ENCODE measurements at places on chromosomes 2 and 18.
A peak's percentile ranks its signal among the peaks of the same experiment; 100 is the strongest.

GRCh38 chr2:219562049-219563020 is 9.0 kb downstream of the OBSL1 start:
- no peak for DNase-seq

DNA sequence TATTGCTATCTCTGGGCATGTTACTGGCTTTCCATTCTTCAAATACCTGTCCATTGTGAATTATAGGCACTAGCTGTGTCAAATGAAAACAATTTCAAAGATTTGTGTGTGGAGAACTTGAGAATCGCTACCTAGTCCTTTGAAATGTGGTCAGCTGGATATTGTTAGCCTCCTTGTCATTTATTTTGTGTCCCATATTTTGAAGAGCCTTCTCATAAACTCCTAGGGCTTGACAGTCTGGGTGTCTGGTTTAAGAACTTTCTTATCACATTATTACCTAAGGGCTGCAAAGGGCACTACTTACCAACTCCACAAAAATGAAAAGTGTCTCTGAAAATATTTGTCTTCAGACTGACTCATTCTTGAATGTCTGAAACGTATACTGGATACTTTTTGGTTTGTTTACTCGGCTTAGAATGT is 50.2 kb downstream of the COL4A3 start:
- DNase-seq = no peak

DNA sequence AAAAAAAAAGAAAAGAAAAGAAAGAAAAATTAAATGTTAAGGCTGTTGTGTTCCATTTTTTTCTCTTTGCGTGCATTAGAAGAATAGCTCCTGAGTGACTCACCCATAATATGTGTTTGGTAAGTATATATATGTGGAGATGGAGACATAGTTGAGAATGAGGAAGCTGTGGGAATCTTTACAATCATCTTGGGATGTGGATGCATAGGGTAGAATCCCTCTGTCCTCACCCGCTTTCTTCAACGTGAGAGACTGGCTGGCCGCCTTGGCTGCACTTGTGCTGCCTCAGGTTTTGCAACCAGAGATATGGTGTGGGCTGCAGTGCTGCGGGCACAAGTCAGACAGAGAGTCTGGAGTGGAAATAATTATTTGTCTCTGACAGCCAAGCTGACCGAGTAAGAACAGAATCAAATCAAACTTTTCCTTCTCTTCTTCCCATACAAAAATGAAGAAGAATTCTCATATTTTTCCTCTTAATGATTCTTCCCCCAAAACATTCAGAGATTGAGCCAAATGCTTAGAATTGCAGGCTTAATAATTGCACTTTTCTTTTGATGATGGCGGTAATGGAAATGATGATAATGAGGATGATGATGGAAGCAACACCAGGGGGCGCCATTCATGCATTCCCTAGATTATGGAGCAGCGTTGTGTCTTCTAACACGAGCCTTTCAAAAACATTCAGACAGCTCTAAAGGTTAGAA is 48.5 kb downstream of the SERPINB7 start:
- DNase-seq = peak; percentile 36

GRCh38 chr18:22778996-22779395 is 154.1 kb upstream of the RBBP8 start:
- DNase-seq = no peak

GRCh38 chr18:6476190-6476589 is 61.5 kb upstream of the L3MBTL4 start:
- no peak for DNase-seq

GRCh38 chr2:45664635-45665261 is 13.3 kb downstream of the PRKCE start:
- DNase-seq = no peak

GRCh38 chr2:125085904-125086303 is 1060.8 kb downstream of the CNTNAP5 start:
- no peak for DNase-seq

- no peak for DNase-seq
Observed at GRCh38 chr2:241649404-241649803, 11.9 kb downstream of the ATG4B start.

- no peak for DNase-seq
Observed at GRCh38 chr18:7467708-7468466, 99.2 kb upstream of the PTPRM start.

DNA sequence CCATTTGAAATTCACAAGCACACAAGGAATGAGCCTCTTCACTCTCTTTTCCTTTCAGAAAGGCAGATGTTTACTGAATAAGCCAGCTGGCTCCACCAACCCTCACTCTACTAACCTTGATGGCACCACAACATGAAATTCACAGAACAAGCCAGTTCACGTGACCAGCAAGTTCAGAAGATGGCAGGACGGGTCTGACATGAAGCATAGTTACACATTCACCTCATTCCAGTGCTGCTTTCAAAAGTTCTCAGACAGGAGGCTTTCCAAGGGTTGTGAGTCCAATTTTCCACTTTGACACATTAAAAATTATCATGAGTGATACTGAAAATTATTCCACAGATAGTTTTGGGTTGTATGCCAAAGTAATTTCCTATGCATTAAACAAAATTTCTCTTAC is 74.2 kb upstream of the MBOAT2 start:
- DNase-seq = no peak

- DNase-seq = no peak
Observed at GRCh38 chr2:241796209-241796608, 12.8 kb upstream of the NEU4 start.

GRCh38 chr2:111100087-111100764 is 20.5 kb upstream of the BCL2L11 start:
- DNase-seq = no peak

DNA sequence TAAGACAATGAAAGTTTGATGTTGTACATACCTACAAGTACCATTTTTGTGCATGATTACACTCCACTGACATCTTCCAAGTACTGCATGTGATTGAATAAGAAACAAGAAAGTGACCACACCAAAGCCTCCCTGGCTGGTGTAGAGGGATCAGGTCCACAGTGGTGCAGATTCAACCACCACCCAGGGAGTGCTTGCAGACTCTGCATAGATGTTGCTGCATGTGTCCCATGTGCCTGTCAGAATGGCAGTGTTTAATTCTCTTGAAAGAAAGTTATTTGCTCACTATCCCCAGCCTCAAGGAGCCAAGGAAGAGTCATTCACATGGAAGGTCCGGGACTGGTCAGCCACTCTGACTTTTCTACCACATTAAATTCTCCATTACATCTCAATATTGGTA is 114.5 kb downstream of the MMADHC start:
- no peak for DNase-seq

- no peak for DNase-seq
Observed at GRCh38 chr2:42888321-42889245, 96.2 kb upstream of the HAAO start.

GRCh38 chr2:196534495-196534894 is 105.0 kb upstream of the CCDC150 start:
- no peak for DNase-seq

DNA sequence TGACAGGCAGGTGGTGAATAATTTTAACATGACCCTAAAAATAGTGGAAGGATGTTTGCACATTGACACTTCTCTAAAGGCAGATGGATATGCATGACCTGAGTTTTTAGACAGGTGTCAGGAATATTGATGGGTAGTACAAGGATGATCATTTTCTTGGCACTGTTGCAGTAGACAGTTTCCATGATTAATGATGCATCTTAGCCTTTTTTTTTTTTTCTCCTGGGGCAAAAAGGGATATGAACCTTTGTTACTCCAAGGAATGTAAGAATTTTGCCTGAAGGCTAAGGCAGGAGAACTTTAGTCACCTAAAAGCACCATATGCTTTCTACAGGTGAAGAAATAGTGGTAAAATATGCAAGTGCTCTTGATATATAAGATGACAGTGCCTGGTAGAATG is 136.3 kb upstream of the CAVIN2 start:
- DNase-seq = no peak

- DNase-seq = no peak
Observed at GRCh38 chr2:67389286-67389685, 7.8 kb upstream of the ETAA1 start.

DNA sequence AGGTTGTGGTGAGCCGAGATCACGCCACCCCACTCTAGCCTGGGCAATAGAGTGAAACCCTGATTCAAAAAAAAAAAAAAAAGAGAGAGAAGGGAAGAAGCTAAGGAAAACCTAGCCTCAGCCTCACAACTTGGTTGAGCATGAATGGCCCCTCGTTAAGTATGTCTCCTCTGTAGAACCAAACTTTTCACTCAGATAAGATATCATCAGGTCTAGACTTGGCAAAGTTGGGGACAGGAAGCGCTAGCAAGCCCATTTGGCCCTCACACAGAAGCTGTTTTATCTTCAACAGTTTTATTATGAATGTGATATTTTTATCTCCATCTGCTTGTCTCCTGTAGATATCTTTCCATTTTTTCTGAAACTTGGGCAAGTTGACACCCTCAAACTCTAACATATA is 3.5 kb upstream of the ASXL2 start:
- no peak for DNase-seq

DNA sequence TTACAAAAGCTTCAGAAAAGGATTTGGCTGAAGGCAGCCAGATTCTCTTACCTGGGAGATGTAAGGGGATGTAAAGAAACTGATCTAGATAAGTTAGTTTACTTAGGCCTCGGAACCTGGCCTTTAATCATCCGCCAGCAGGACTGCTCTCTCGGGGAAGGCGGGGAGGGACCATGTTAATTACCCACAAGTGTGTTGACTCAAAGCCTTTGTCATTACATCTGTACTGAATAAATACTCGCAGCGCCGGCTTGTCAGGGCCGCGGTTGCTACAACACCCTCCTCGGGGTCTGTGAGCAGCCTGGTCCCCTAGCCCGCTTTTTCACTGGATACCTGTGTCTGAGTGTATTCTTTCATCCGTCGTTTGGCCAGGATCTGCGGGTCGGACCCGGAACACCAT is 6.7 kb downstream of the CHMP3 start:
- DNase-seq = no peak

DNA sequence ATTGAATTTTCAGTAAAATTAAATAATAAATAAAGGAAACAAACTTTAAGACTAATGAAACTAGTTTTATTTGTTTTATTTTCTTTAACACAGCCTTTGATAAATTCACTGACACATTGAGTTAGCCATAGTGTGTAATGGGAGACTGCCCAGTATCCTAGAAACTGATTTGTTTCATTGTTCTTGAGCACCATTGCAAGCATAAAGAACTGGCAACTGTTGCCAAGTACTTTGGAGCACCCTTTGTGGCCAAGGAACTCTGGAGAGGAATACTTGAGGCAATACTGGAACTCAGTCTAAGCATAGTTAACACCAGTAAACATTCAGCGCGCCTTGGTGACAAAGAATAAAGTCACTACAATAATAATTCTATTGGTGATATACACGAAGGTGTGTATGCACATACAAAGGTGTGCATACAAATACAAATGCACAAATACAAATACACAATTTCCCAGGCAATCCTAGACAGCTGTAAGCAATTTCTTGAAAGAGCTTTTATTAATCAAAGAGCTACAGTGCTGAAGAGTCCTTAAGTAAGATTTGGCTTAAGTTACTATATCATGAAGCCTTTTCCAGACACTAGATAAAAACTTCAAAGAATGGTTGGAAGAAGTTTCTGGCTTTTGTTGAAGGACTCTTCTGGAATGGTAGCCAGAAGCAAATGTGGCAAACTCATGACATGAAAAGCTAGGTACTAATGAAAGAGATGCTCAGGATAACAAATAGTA is 1371.2 kb downstream of the LRP1B start:
- DNase-seq = no peak

DNA sequence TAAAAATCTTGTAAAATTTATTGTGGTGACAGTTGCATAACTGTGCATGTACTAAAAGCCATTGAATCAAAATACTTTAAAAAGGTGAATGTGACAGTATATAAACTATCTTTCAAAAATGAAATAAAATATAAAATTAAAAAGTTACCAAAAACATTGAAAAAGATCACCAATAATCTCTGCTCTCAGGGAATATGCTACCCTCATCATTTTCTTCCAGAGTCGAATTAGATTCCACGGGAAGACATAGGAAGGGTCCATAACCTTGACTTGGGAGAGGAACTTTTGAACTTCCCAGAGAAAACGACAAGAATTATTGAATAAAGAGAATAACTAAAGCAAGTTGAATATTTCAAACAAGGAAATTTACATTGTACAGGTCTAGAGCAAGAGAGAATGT is 649.5 kb downstream of the NUP35 start:
- no peak for DNase-seq

DNA sequence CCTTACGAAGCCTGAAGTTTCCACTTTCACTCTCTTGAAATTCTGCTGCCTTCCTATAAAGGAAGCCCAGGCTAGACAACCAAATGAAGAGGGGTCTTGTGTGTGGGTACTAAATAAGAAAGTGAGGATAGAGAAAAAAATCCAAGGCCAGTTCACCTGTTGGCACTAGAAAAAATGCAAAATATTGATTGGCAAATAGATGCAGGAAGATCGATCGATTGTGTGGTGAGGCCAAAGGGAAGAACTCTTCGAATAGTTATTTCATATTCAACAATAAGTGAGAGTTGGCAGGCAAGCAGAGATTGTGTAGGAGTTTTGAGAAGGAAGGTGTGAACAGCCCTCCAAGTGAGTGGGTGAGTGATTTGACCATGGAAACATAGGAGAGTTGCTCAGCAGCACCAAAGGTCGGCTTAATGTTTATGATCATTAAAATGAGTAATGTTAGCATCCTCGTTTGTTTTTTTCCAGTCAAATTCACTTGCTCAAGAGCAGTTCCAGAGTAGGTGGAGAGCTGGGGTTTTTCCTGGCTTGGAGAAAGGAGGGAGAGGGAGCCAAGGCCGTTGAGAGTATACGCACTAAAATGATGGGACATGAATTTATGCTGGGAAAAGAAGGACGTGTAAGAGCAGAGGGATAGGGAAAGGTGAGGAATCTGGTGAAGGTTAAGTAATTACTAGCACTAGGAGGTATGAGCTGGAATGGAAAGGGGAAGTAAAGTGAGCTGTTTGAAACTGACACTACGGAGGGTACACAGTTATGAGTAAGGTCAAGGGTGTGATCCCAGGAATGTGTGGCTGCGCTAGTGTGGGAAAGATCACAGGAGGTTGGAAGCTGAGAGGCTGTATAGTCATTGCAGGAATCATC is 1.1 kb upstream of the NAPG start:
- DNase-seq = peak; percentile 44

DNA sequence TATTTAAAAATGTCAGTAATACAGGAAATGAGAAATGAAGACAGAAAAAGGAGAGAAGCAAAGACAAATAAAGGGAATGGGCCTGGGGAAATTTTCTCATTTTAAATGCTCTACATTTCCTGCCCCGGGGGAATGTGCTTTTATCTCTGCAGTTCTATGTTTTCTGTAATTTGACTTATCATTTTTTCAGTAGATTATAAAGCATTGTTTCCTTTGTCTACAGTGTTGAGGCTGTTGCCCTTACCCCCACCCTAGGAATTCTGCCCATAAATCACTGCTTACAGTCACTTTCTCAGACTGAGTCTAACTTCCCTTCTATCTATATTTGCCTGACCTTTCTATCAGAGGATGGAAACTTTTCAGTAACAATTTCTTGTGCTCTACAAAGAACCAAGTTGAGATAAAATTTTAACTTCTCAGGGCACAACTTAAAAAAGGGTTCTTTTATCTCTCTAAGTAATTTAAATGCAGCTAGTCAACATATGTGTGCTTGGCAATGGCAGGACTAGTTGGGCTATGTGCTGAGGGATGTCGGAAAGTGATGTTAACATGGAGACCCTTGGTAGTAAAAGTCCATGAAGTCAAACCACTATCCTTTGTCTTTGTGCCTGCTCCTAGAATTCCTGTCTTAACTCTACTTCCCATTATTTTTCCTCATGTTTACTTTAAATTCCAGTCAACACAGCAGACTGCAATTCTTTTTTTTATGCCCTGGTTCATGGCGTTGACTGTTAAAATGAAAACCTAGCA is 146.5 kb upstream of the MMADHC start:
- no peak for DNase-seq
